ENCODE measurements at places on chromosomes 5 and 9.

GRCh38 chr9:72337286-72337685 lies 27.7 kb downstream of the ZFAND5 start:
- no peak for DNase-seq

GRCh38 chr5:34622098-34622400 lies 34.1 kb upstream of the RAI14 start:
- no peak for DNase-seq

GRCh38 chr9:19994296-19994695 lies 205.5 kb upstream of the SLC24A2 start:
- DNase-seq: no peak

GRCh38 chr9:28762167-28762566 lies 1188.9 kb upstream of the C9orf72 start:
- no peak for DNase-seq

GRCh38 chr5:168167338-168167737 lies 124.1 kb upstream of the WWC1 start:
- no peak for DNase-seq

- no peak for DNase-seq
Observed at GRCh38 chr5:33737697-33738096, 154.1 kb downstream of the ADAMTS12 start.

- DNase-seq: no peak
Observed at GRCh38 chr5:30845194-30845593, 348.3 kb upstream of the CDH6 start.

GRCh38 chr5:135073761-135074345 lies 39.8 kb upstream of the PITX1 start:
- peak; percentile 44 for DNase-seq

DNA sequence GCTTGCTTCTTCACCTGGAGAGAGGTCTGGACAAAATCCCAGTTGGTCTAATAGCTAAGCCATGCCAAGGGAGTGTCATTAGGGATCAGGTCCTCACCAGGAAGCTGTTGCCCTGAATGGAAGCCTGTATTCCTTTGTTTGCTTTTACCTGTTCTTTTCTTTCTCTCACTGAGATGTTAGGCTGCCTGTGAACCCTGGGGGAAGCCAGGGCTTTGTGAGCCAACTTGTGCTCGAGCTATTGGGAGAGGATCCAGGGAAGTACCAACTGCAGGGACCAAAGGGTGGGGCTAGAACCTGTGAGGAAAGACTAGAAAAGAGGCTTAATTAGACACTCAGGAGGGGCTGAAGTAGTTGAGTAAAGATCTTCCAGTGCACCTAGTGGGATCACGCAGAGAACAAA lies 451.2 kb upstream of the TLE4 start:
- no peak for DNase-seq

DNA sequence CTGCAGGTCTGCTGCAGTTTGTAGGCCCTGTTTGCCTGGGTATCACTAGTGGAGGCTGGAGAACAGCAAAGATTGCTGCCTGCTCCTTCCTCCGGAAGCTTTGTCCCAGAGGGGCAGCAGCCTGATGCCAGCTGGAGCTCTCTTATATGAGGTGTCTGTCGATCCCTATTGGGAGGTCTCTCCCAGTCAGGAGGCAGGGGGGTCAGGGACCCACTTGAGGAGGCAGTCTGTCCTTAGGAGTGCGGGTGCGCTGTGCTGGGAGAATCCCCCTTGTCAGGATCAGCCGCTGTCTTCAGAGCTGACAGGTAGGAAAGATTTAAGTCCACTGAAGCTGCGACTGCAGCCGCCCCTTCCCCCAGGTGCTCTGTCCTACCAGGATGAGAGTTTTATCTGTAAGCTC lies 64.9 kb downstream of the CCDC171 start:
- DNase-seq: no peak

DNA sequence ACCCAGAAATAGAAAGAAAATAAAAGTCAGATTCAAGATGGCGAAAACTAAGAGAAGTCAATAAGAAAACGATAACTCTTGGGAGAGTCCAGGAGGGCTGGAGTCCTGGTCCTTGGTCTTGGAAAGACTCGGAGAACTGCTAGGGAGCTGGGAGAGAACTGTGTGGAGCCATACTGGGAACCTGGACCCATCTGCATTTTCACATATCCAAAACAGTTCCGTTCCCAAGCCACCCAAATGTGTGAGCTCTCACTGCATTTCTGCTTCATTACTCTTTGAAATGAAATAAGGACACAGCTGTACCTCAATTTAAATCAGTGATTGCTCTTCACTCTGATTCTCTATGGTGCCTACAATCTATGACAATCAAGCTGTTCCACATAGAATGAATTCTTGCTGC lies 68.1 kb upstream of the CER1 start:
- DNase-seq: no peak

GRCh38 chr5:146521403-146522106 lies 5.6 kb upstream of the GPR151 start:
- no peak for DNase-seq

GRCh38 chr9:123074628-123075027 lies 41.2 kb downstream of the GPR21 start:
- DNase-seq: no peak

- DNase-seq: no peak
Observed at GRCh38 chr5:170266570-170267381, 30.8 kb downstream of the LCP2 start.

GRCh38 chr5:587403-587802 lies 24.7 kb upstream of the CEP72 start:
- no peak for DNase-seq

- DNase-seq: no peak
Observed at GRCh38 chr9:23826120-23826629, at the start of gene ELAVL2. Gene ELAVL2, minus strand, starts transcription at chr9:23826240. Its CDS starts 64,006 bp downstream, at chr9:23762234.

- no peak for DNase-seq
Observed at GRCh38 chr5:76709762-76710161, 6.2 kb upstream of the F2R start.

DNA sequence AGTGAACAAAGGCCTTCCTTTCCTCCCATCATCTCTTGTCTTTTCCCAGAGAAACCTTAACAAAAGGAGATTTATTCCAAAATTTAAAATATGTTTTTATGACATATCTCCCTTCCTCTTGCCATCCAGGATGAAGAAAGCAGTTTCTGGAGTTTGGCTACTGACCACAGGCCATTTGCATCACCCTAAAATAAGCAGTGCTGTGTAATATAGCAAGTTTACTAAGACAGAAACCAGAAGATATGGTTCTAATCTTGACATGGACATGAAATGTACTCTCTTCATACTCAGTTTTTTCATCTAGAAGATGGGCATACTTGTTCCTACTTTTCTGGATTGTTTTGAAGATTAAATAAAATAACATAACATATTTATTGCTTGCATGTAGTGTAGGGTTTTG lies 50.2 kb upstream of the ZFAND5 start:
- no peak for DNase-seq

GRCh38 chr9:124449381-124450151 lies 685 bp upstream of the ADGRD2 start:
- DNase-seq: no peak
